ENCODE measurements at places on chromosomes 3 and 15. TPM values are rescaled to one million over a fixed set of nuclear protein-coding genes. Genes with fewer than 3 reads are reported as not detected.

GOLGA8O gene
- not detected for total RNA-seq

COL8A1 gene
- total RNA-seq = 13.6 TPM

MAP4 gene
- total RNA-seq = 72.0 TPM

GRCh38 chr15:35181538-35181937 is 96.4 kb upstream of the NANOGP8 start:
- DNase-seq = no peak

DNA sequence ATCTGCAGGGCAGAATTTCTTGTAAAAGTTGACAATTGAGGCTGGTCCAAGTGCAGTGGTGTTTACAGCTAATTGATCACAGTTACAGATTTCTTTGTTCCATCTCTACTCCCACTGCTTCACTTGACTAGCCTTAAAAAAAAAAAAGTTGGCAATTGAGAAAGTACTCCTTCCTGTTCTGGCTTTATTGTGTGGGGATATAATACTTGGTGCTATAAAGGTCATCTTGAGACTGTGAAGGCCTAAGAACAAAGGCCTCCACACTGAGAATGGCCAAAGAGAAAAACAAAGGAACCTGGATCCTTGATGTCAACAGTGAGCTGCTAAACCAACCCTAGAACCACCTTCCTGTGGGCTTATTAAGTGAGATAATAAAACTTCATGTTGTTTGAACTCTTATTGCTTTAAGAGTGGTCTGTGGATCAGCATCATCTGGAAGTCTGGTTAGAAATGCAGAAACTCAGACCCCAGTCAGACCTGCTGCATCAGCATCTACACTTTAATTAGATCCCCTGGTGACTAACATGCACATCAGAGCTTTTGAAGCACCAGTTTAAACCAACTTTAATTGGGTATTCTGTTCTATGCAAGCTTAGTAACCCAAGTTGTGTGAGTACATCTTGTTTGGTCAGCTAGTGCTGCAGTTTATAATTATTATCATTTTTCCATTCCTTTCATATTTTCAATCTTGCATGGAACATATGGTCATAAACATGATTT is 55.2 kb downstream of the TMOD3 start:
- DNase-seq = no peak
